Heart right ventricle (tissue), 16 donors: ENCODE measurements at places on chromosomes 2 and 18. TPM values are rescaled to one million over a fixed set of nuclear protein-coding genes. Genes with fewer than 3 reads are reported as not detected.

DNA sequence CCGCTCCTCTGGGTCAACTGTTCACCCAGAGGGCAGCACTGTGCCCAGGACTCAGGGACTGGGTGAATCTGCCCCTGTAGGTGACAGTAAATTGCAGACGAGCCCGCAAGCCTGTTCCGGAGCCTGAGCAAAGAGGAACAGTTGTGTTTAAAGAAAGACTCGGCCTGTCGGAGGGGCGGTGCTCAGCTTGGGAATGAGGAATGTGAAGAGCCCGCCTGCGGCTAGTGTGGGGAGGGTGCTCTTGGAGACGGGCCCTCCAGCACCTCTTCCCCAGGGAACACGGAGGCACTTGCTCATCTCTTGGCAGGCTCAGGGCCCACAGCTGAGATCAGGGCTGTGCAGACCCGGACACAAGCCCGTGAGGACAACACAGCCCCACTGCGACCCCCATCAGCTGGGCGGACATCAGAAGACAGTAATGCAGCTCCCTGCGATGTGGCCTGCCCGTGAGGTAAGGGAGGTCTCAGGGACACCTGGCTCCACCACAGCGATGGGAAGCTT lies 299.0 kb downstream of the NDUFA10 start:
- H3K4me1 ChIP-seq: no peaks in the 10 kb centered on the region
- no peak overlapping the region for H3K4me3 ChIP-seq
- H3K27me3 ChIP-seq: no peaks in the 10 kb centered on the region
- H3K36me3 ChIP-seq: no peaks in the 10 kb centered on the region

DNA sequence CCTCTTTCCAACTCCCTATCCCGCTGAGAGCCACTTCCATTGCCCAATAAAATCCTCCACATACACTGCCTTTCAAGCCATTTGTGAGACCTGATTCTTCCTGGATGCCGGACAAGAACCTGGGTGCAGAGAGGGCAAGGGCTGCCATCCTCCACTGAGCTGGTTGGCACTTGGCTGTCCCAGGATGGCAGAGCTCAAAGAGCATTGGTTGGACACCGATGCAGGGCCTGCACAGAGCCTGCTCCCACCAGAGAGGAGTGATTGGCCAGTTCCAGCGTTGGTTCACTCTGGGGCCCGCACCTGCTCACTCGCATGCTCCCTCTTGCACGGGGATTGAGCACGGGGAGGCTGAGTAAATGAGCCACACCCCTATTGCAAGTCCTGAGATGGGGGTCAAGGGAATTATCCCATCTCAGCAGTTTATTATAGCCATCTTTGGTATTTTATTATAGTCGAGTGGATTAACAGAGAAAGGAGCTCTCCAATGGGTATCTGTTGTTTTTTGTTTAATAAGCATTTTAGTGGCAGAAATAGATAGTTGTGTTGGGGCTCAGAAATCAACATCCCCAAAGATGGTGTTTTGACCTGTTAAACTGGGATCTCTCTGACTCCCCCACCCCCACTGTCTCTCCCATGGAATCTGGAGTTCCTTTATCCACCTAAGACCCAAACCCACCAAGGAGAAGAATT lies 19.8 kb upstream of the MGAT4A start:
- DNase-seq: no peak
- H3K4me3 ChIP-seq: no peak overlapping the region
- H3K36me3 ChIP-seq: no peaks in the 10 kb centered on the region
- no peak overlapping the region for H3K27ac ChIP-seq

DNA sequence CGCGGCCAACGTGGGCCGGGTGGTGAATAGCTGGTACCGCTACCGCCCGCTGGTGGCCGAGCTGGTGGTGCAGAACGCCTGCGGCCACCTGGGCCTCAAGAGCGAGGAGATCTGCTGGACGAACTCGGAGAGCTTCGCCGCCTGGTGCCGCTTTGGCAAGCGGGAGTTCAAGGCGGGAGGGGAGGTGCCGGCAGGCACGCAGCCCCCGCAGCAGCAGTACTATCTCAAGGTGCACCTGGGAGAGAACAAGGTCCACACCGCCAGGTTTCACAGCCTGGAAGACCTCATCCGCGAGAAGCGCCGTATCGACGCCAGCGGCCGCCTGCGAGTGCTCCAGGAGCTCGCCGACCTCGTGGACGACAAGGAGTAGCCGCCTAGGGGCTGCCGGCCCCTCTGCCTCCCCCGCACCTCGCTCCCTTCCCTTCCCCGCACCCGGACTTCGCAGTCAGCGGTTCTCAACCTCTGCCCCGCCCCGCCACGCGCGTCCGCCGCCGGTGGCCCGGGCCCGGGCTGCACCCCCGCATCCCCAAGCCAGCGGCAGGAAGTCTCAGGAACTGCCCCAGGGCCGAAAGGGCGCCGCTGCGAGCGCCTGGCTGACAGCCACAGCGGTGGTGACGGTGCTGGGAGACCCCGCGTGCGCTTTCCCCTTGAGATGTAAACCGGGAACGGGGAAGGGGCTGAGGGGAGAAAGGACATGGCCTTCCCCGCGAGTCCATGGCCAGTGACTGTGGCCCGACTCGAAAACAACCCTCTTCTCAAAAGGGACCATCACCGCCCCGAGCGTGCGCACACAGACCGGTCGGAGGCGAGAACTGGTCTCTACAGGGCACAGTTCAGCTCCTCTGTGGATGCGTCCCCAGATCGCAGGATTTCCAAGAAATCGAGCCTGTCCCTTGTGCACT lies 2.2 kb downstream of the LRATD1 start:
- peak overlapping the region; percentile 73 for H3K27ac ChIP-seq
- H3K4me1 ChIP-seq: peaks cover 9% of the 10 kb centered on the region
- H3K27me3 ChIP-seq: peaks cover 68% of the 10 kb centered on the region

- H3K27ac ChIP-seq: no peak overlapping the region
- H3K36me3 ChIP-seq: peaks cover 36% of the 10 kb centered on the region
- no peaks in the 10 kb centered on the region for H3K27me3 ChIP-seq
- no peaks in the 10 kb centered on the region for H3K4me1 ChIP-seq
- no peak overlapping the region for H3K4me3 ChIP-seq
Measured at GRCh38 chr18:79919089-79919488, 32.4 kb downstream of the SLC66A2 start.

DNA sequence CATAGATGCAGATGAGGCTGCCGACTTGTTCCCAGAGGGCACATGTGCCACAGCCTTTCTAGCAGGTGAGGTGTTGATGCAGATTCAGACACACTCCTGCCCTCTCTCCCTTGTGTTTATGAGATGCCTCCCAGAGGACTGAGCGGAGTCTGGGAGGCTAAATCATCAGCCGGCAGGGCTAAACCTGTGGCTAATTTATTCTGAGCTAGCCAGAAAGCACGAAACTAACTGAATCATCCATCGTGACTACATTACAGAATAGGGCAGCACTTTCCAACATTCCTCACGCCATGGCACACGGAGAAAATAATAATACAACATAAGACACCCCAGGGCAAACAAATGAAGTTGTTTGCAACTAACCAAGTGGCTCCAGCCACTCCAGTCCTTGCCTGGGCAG lies 101.7 kb upstream of the FZD7 start:
- peaks cover 7% of the 10 kb centered on the region for H3K4me1 ChIP-seq
- H3K27me3 ChIP-seq: no peaks in the 10 kb centered on the region
- DNase-seq: no peak
- H3K36me3 ChIP-seq: no peaks in the 10 kb centered on the region

- H3K4me3 ChIP-seq: no peak overlapping the region
- no peaks in the 10 kb centered on the region for H3K27me3 ChIP-seq
- no peaks in the 10 kb centered on the region for H3K36me3 ChIP-seq
- peaks cover 9% of the 10 kb centered on the region for H3K4me1 ChIP-seq
- H3K27ac ChIP-seq: no peak overlapping the region
Measured at GRCh38 chr2:189258616-189259365, 79.2 kb upstream of the COL5A2 start.

GRCh38 chr18:49693717-49694005 lies 119.7 kb downstream of the ACAA2 start:
- DNase-seq: no peak
- no peak overlapping the region for H3K27ac ChIP-seq
- H3K4me1 ChIP-seq: peaks cover 16% of the 10 kb centered on the region
- H3K4me3 ChIP-seq: no peak overlapping the region
- no peaks in the 10 kb centered on the region for H3K36me3 ChIP-seq
- H3K27me3 ChIP-seq: no peaks in the 10 kb centered on the region

- no peak for DNase-seq
- H3K27me3 ChIP-seq: no peaks in the 10 kb centered on the region
- no peaks in the 10 kb centered on the region for H3K36me3 ChIP-seq
- no peak overlapping the region for H3K27ac ChIP-seq
- no peak overlapping the region for H3K4me3 ChIP-seq
Measured at GRCh38 chr2:26144031-26144430, 28.9 kb upstream of the GAREM2 start.

DNA sequence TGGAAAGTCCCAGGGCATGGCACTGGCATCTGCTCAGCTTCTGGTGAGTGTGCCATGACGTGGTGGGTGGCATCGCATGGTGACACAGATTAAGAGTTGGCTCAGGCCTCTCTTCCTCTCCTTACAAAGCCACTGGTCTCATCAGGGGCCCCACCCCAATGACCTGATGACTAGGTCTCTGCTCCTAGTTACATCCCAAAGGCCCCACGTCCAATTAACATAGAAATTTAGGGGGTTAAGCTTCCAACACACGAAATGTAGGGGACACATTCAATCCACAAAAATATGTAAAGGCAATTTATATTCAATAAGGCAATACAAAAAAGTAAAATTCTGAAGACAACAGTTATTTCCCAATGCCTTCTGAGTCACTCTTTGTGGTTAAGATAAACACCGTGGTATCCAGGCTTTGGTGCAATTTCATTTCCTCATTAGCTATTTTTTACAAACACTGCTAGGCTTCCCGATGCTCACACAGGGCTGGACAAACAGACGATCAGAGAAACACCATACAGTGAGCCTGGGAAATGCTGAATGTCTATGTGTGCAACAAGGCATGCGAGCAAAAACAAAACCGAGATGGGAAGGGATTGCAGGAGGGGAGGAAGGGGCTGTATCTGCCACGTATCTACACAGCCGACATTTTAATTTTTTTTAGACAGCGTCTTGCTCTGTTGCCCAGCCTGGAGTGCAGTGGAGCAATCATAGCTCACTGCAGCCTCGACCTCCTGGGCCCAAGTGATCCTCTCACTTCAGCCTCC lies 67.2 kb downstream of the MBP start:
- peak; percentile 38 for DNase-seq
- H3K4me3 ChIP-seq: no peak overlapping the region
- H3K27me3 ChIP-seq: no peaks in the 10 kb centered on the region
- peaks cover 38% of the 10 kb centered on the region for H3K4me1 ChIP-seq
- H3K27ac ChIP-seq: peak overlapping the region; percentile 82

- H3K36me3 ChIP-seq: no peaks in the 10 kb centered on the region
- no peaks in the 10 kb centered on the region for H3K4me1 ChIP-seq
- no peak overlapping the region for H3K27ac ChIP-seq
- H3K27me3 ChIP-seq: no peaks in the 10 kb centered on the region
Measured at GRCh38 chr2:158079672-158080071, 22.0 kb upstream of the UPP2 start.

DNA sequence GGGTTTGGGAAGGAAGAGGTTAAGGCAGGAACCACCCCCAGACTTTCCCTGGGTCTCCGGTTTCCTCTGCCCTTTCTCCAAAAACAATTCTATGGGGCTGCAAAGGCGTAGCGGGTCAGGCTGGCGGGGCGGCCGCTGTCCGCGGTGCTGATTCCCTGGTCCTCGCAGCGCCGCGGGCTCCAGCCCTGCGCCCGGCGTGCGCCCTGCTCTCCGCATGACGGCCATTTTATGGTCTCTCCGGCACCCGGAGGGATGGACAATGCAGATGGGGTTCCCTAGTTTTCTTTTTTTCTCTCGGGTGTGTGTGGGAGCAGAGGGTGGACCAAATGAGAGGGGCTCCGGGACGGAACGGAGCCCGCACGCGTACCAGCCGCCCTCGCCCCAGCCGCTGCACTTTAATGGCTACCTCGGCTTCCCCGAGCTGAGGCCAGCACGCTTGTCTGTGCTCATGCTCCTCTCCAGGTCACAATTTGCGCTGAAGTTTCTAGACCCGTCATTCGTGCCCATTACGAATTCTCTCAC lies 1.6 kb downstream of the ST8SIA3 start:
- no peak overlapping the region for H3K27ac ChIP-seq
- peaks cover 64% of the 10 kb centered on the region for H3K27me3 ChIP-seq
- no peaks in the 10 kb centered on the region for H3K36me3 ChIP-seq

GRCh38 chr2:106366204-106366885 lies 101.9 kb downstream of the RGPD3 start:
- H3K4me3 ChIP-seq: no peak overlapping the region
- DNase-seq: no peak
- no peaks in the 10 kb centered on the region for H3K27me3 ChIP-seq
- no peak overlapping the region for H3K27ac ChIP-seq
- H3K36me3 ChIP-seq: no peaks in the 10 kb centered on the region

- peaks cover 3% of the 10 kb centered on the region for H3K4me1 ChIP-seq
- H3K36me3 ChIP-seq: no peaks in the 10 kb centered on the region
- H3K27ac ChIP-seq: no peak overlapping the region
- no peaks in the 10 kb centered on the region for H3K27me3 ChIP-seq
Measured at GRCh38 chr18:47492691-47493090, 241.2 kb upstream of the SKOR2 start.

- DNase-seq: no peak
- no peaks in the 10 kb centered on the region for H3K27me3 ChIP-seq
- H3K4me3 ChIP-seq: no peak overlapping the region
- peaks cover 8% of the 10 kb centered on the region for H3K4me1 ChIP-seq
- H3K36me3 ChIP-seq: no peaks in the 10 kb centered on the region
Measured at GRCh38 chr2:186099826-186100225, 361.2 kb downstream of the FSIP2 start.

DNA sequence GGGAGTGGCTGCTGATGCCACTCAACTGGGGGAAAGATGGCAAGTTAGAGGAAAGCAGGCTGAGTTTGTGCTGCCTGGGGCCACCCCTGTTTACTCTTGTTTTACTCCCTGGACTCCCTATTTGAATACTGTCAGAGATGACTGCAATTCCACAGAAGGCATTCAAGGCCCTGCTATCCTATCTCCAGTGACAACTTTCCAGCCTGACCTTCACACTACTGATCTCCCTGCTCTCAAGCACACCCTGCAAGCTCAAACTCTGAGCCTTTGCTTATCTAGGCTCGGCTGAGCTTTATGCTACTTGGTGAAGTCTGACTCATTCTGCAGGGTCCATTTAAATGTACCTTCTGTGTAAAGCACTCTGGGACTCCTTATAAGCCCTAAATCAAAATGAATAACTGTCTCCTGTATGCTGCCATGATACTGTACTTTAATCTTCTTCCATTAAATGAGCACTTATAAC lies 39.3 kb upstream of the DSG1 start:
- DNase-seq: no peak
- H3K27me3 ChIP-seq: no peaks in the 10 kb centered on the region
- H3K36me3 ChIP-seq: no peaks in the 10 kb centered on the region
- H3K4me3 ChIP-seq: no peak overlapping the region
- peaks cover 13% of the 10 kb centered on the region for H3K4me1 ChIP-seq

Gene DPY30
- total RNA-seq: 42.3 TPM

Gene NYAP2
- not detected for total RNA-seq

Gene ALPI
- total RNA-seq: not detected

Gene NAB1
- total RNA-seq: 28.5 TPM

Gene TNFAIP6
- 3.5 TPM for total RNA-seq

Gene CYBRD1
- 37.5 TPM for total RNA-seq

Gene TMEM37
- 4.1 TPM for total RNA-seq

Gene ASIC4
- 0.24 TPM for total RNA-seq

Gene LYG1
- total RNA-seq: 0.47 TPM

Gene SESTD1
- 28.6 TPM for total RNA-seq

Gene GALR1
- total RNA-seq: not detected
